ENCODE measurements at places on chromosomes 16 and 17.

DNA sequence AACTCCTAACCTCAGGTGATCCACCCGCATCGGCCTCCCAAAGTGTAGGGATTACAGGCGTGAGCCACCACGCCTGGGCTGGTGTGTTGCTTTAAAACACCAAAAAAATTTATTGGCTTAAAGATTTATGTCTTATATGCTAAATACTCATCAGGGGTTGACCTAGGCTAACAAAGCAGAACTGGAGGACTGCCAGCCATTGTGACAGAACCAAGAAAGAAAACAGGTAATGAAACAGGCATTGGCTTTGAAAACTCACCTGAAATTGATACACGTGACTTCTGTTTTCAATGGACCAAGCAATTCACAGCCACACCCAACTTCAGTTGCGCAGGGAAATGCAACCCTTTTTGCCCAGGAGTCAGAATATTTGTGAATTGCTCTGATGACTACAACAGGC lies 4.9 kb upstream of the PHAF1 start:
- DNase-seq: no peak

GRCh38 chr16:17403859-17404545 lies 66.8 kb downstream of the XYLT1 start:
- DNase-seq: no peak

- DNase-seq: no peak
Observed at GRCh38 chr17:81037026-81037797, 2.3 kb downstream of the BAIAP2 start.

DNA sequence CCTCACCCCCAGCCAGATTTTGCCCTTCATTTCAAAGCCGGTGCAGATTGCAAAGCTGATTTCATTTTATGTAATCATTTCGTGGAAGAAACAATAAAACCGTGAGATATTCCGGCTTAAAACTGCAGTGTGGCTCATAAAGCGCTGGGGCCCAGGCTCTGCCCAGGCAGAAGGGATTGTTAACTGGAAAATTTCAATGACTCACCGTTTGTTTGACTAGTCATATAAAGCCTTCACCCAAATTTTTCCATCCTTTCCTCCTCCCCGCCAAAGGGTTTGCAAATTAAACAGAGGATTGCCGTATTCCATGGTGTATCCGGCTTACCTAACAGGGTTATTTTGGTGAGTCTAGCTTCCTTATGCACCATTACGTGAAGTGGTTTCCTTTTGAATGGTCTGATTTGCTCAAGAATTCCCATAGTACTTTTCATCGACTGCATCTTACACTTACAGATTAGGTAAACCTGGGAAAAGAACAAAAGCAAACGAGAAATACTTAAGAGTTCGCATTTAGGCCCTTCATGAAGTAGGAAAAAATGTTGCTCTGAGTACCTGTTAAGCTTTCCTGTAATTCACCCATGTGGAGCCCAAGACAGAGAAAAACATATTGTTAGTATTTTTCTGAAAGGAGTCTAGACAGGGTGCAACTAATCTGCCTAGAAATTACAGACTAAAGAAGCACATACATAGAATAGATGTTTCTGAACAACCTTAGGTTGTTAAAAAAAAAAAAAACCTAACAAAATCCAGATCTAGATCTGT lies 949 bp upstream of the GSPT1 start:
- peak; percentile 36 for DNase-seq

DNA sequence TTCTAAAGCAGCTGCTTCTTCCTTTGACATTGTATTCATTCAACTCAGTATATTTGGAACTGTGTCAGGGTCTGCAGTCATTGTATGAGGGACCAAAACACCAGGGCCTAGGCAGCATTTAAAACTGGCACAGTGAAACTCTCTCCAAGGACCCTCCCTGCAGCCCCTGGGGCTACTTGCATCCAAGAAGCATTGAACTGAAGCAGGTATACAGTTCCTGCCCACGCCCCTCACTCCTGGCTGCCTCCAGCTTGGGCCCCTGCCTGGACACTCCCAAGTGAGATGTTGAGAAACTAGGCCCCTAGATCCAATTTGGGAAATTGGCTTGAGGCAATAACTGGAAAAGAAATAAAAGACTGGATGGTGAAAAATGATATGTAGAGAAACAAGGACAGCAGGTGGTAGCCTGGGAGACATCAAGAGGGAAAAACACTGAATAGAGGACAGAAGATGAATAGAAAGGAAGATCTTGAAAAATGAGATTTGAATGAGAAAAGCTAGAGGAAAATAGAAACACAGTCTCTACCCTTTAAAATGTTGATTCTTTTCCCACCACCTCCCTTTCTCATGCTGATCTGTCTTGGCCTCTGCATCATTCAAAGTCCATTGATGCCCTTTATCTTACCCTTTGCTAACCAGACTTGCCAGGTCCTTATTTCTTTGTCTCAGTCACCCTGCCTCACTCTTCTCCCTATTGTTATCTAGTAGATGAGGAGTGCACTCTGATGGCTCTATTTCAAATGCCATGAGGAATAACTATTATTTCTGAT lies 368.8 kb upstream of the CDH8 start:
- DNase-seq: no peak

DNA sequence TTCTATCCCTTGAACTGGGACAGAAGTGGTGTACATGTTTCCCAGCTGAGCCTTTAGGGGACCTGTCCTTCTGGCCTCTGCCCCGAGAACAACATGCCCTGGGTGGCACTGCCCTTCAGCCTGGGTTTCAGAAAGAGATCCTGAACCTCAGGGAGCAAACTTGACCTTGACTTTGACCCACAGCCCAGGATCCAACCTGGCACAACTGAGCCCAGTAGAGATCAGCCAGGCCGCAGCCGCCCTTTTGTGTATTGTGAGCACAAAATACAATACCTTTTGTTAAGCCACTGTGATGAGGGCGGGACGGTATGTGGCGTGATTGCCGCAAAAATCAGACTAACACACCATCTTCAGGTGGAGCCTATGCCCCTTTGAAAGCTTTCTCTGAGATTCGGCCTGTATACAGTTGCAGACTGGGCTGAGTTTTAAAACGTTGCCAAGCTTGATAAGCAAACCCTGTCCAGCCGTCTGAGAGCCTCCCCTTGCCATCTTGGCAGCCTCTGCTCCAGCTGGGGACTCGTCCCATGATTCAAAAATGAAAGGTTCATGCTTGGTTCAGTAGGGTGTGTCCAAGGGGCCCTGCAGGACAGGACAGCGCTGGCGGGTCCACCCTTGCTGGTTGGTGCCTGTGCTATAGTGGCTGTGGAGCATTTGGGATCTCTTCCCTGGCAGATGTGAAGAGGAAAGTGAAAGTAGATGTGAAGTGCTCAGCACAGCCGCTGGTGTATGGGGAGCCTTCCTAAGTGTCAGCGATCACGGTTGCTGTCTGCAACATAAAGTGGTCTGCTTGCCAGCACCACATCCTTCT lies 40.3 kb downstream of the FOXL1 start:
- DNase-seq: no peak

- DNase-seq: peak; percentile 7
Observed at GRCh38 chr17:37413875-37414519, 7.3 kb downstream of the TADA2A start.

DNA sequence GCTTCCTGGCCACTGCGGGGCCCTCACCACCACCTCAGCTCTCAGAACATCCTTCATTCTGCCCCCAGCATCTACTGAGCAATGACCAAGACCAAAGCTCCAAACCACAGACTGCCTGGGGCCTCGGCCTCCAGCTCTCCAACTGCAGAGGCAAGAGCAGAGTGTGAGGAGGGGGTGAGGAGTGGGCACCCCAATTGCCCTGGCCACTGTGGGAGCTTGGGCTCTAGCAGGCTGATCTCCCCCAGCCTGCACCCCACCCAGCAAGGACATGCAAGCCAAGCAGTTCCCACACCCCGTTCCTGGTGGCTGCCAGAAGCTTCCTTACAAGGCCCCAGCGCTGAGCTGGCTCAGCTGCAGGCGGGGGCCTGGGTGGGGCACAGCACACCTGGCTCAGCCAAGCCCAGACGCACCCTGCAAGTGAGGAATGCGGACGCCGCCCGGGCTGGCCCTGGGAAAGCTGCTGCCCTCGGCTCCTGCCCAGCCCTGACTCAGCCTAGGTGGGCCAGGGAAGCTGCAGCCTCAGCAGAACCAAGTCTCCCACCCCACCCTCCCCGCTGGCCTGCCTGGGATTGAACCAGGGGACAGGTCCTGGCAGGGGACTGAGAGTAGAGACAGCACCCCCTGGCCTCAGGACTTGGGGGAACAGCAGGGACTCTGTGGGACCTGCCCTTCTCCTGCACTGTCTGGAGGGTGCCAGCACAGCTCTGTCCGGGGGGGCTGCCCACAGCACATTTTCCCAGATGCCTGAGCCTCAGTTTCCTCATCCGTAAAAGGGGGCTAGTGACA lies 29.7 kb upstream of the KRT17 start:
- no peak for DNase-seq

- DNase-seq: peak; percentile 70
Observed at GRCh38 chr16:22206842-22207714, 1.0 kb downstream of the EEF2K start.

- no peak for DNase-seq
Observed at GRCh38 chr17:54859187-54859586, 41.5 kb upstream of the TOM1L1 start.

DNA sequence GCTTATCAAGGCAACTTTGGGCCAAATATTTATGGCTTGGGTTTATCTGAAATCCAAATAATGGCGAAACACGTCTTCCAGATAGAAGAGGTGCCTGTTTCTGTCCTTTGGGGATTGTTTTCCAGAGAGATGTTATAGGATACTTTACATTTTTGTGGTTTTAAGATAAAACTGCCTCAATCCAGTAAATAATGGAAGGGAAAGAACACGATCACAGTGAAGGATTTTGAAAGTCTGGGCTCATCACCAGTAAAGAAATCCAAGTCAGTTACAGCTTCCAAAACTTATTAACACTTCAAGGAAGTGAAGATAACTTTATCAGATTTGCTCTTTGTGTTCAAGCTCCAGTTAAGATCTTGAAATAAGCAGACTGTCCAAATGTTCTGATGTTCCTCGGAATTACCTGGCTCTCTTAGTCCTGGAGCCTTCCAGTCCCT lies 30.1 kb downstream of the DNAH2 start:
- DNase-seq: no peak

DNA sequence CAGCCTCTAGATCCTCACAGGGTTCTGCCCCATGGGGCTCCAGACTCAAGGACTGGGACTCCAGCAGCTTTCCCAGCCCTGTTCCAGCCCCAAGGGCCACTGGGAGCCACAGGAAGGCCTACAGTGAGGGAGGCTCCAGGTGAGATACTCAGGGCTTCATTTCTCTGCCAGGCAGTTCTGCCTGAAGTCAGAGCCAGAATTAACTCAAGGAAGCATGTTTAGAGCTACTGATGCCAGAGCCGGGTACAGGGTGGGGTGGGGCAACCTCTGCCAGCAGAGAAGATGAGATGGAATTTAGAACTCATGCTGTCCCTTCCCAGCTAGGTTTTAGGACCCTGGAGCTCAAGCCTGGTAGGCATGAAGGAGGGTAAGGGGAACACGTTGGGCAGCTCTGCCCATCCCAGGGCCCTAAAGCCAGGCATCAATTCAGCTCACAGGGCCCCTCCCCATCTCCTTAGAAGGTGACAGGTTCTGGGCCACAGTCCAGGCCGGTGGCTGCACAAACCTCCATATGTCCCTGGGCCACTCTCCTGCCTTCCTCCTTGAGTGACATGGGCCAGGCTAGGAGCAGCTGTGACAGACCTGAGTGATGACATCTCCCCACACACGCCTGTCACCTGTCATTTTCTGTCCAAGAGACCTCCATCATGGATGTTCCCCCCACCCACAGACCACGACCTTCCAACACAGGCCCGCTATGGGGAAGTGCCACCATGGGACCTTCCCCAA lies 24.5 kb upstream of the SPPL2C start:
- DNase-seq: no peak

DNA sequence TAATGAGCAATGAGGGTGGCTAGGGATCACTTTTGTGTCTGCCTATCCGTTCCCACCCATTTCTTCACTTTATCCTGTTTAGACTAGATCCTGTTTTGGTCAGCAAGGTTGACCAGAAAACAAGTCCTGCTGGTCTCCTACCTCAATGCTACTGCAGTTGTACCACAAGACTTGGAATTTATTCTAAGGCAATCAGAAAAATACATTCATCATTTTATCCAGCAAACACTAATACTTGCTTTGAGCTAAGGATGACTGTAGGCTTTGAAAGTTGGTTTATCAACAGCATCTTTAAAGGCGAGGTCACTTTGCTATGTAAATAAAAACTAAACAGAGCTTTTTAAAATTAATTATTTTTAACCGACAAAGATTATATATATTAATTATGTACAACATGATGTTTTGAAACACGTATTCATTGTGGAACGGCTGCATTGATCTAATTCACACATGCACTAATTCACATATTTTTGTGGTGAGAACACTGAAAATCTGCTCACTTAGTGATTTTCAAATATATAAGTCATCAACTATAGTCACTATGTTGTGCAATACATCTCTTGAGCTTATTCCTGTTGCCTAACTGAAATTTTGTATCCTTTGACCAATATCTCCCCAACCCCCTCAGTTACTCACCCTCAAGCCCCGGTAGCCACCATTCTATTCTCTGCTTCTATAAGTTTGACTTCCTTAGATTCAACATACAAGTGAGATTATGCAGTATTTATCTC lies 125.9 kb upstream of the HS3ST3A1 start:
- no peak for DNase-seq

GRCh38 chr16:55465077-55465896 lies 13.7 kb upstream of the MMP2 start:
- peak; percentile 86 for DNase-seq

DNA sequence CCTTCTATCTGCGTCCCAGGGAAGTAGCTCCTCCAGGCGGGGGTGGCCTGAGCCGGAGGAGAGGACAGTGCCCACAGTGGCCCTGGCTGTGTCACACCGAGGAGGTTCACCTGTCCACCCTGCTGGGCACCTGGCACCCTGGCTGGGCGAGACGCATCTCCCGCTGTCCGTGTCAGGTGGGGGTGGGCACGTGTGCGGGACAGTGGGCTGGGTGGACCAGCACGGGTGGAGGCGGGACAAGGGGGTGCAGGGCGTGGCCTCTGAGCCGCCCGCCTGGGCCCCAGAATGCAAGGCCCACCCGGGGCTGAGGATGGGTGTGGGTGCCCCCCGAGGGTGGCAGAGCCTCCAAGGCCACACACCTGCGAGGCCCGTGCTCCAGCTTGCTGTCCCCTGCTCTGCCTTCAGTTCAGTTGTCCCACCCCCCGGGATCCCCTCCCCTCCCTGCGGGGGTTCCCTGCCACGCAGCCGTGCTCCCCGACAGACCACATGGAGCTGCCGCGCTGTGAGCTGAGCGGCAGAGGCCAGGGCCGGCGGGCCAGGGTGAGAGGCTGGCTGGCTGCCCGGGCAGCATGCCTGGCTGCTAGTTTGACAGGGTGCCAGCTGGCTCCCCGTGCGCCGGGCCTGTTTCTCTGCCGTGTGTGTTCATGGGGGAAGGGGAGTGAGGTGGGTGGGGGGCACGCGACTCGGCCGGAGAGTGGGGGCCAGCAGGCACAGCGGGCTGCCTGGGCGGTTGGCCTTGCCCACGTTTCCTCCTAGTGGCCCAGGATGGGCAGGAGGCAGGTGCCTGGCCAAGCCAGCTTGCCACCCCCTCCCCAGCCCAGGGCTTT lies 33.9 kb downstream of the BAHCC1 start:
- peak; percentile 88 for DNase-seq

Data from A673 (cell line).